ENCODE measurements at places on chromosomes 7 and 10. TPM values are rescaled to one million over a fixed set of nuclear protein-coding genes. Genes with fewer than 3 reads are reported as not detected.

The LYZL2 gene
- total RNA-seq: not detected

The MEIG1 gene
- total RNA-seq: not detected

GRCh38 chr10:4635388-4635787, 190.6 kb upstream of the AKR1E2 start:
- no peak for DNase-seq

DNA sequence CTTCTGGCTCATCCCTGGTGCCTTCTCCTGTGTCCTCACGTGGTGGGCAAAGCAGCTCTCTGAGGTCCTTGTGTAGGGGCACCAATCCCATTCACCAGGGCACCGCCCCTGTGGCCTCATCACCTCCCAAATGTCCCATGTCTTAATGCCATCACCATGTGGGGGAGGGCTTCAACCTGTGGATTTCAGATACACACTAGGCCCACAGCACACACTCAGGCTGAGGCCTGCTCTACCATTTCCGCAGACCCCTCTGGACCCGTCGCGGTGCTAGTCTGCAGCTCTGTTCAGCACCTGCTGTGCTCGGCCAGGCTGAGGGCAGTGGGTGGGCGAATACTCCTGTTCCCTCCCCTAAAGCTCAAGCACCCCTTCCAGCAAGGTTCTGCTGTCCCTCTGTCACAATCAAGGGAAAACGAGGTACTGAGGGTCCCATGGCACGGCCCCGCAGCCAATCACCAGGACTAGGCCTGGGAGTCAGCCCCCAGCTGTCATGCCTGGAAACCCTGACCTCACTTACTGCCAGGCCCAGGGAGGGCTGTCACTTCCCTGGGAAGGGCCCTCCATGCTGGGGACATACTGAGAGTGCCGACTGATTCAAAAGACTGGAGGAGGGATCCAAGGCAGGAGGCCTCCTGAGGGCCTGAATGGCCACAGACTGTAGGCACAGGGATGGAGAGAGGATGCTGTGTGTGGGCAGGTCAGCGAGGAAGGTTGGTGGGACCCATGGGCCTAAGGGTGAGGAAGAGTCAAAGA, 123.8 kb upstream of the RET start:
- no peak for DNase-seq

DNA sequence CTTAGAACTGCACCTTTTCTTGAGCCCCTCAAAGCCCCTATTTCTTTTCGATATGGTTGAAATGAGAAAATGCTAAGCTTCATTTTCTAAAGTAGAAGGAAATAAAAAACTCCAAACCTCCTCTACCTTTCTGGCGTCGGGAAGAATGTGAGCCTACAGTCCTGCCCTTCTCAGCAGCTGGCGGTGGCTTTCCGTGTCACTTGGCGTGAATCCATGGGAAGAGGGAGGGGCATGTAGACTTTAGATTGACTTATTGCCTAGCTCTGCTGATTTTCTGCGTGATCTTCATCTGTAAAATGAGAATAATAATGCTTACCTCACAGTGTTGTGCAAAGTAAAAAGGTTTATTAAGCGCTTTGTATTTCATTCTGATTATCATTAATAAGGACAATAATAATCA, 35.0 kb downstream of the PRR15 start:
- no peak for DNase-seq

- DNase-seq: no peak
Measured at GRCh38 chr10:132059760-132060508, 5.8 kb upstream of the JAKMIP3 start.

The MMRN2 gene
- total RNA-seq: 0.55 TPM

GRCh38 chr7:142488842-142489241, 231.0 kb upstream of the PRSS58 start:
- DNase-seq: no peak

The CLDN15 gene
- 0.69 TPM for total RNA-seq

- no peak for DNase-seq
Measured at GRCh38 chr7:51665045-51665780, 348.6 kb upstream of the COBL start.

DNA sequence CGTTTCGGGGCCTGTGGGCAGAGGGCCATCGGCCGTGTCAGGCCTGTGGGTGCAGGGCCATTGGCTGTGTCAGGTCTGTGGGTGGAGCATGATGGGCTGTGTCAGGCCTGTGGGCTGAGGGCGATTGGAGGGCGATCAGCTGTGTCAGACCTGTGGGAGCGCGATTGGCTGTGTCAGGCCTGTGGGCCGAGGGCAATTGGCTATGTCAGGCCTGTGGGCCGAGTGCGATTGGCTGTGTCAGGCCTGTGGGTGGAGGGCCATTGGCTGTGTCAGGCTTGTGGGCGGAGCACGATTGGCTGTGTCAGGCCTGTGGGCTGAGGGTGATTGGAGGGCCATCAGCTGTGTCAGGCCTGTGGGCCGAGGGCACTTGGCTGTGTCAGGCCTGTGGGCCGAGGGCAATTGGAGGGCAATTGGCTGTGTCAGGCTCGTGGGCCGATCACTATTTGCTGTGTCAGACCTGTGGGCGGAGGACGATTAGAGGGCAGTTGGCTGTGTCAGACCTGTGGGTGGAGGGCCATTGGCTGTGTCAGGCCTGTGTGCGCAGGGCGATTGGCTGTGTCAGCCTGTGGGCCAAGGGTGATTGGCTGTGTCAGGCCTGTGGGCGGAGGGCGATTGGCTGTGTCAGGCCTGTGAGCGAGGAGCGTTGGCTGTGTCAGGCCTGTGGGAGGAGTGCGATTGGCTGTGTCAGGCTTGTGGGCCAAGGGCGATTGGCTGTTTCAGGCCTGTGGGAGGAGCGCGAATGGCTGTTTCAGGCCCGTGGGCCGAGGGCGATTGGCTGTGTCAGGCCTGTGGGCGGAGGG, 54.1 kb downstream of the DYNC2I1 start:
- DNase-seq: no peak

- DNase-seq: no peak
Measured at GRCh38 chr10:121245754-121246153, 352.5 kb downstream of the FGFR2 start.

Measured in renal cortical epithelial cell (primary cell).